Hypothalamus (tissue), 51 donors: ENCODE measurements at places on chromosomes 2 and 18.

DNA sequence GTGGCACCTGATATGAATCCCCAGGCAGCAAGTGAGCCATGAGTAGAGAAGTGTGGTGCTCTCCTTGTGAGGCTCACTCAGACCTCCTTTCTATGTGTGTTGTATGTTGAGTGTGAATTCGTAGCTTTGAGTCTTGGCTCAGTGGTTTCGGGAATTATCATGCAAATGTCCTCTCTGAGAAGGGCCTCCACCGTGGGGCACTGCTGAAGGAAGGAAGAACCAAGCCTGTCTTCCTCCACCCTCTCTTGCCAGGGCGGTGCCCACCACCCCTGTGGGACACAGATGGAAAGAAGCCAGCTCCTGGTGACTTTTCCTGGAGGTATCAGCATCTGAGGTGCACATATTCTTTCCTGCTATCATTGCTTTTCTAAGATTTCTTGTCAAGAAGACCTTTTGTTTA is 156.1 kb downstream of the MYT1L start:
- DNase-seq, result no peak

DNA sequence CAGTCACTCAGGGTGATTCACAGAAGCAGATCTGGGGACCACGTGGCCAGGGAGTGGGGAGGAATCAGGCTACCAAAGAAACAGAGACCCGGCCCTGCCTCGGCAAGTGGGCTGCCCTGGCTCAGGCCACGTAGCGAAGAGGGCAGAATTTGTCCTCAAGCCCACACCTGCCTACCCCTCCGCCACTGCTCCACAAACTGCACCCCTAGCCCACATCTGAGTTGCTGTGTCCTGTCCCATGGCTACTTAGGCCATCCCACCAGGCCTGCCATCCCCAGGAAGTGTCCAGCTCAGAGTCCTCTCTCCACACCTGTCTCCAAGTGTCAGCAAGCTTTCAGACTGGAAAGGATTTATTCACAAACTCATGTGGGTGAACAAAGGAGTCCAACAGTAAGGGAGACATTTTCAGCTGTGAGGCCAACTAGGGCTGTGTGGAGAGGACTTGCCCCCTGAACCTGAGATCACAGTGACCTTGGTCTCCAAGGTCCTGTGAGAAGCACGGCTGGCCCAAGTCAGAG is 31.7 kb upstream of the ASPRV1 start:
- no peak for DNase-seq

GRCh38 chr2:75020476-75020875 is 62.0 kb downstream of the POLE4 start:
- no peak for DNase-seq

GRCh38 chr2:69600425-69600824 is 43.1 kb downstream of the AAK1 start:
- DNase-seq, result no peak

DNA sequence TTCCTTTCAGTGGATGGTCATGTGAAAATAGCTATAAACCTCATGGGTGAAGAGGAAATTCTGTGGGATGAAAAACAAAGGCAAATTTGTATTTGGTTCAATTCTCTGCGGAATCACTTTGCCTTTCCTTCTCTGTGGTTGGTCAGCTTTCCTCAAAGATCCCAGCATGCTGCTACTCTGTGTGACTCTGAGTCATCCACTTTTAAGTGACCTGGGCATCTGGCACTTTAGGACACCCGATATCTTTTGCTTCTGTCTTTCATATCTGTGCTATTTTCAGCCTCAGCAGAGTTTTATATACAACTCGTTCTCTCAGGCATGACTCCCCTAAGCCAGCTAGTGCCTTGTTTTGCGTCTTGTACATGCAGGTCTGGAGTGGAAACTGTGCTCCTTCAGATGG is 217.0 kb upstream of the PIEZO2 start:
- no peak for DNase-seq

DNA sequence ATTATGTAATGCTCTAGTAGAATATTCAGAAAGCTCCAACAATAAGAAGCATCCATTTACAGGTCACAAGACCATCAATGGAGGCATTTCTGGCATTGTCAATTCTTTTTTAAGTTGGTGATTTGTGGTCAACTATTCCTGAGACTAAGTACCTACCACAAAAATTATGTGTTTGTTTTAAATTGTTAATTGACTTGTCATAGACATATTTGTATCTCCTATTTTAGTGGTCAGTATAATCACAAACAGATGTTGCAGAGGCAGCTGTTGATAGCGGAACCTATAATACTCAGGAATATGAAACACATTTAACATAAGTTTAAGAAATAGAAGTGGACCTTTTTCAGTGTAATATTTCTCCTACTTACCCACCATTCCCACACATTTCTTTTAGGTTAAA is 430.1 kb downstream of the CCDC85A start:
- no peak for DNase-seq

DNA sequence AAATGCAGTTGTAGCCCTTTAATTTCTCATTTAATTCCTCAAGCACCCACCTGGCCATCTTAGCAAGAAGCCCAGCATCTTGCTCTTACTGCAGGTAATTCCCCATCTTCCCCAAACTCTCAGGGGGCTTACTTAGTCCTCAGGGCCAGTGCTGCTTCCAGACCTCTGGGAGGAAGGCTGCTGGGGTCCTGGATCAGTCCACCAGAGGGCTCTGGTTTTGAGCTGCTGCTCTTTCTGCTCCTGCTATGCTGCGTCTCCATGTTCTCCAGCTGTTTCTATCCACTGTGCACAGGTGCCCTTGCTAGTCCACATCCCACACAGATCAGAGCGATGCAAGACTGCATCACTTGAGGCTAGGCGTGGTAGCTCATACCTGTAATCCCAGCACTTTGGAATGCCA is 34.5 kb upstream of the TMEM87B start:
- no peak for DNase-seq

- no peak for DNase-seq
Measured at GRCh38 chr2:85380048-85380447, 25.5 kb downstream of the ELMOD3 start.

DNA sequence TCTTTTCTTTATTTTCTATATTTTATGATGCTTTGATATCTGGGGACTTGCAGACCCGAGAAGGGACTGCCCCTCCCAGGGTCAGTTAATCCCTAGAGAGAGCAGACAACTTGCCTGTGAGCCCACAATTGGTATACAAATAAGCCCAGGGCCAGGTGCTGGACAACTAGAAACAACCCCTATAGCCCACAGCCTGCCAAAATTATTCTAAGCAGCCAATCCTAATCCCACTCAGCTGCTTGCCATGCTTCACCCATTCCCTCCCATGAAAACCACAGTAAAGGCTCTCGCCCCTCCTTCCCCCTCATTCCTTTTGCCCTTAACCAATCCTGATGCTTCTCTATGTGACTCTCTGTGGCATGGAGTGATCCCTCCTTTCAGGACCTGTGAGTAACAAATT is 380.7 kb downstream of the RBM43 start:
- DNase-seq, result no peak
